ENCODE measurements at places on chromosomes 7 and 10.

DNA sequence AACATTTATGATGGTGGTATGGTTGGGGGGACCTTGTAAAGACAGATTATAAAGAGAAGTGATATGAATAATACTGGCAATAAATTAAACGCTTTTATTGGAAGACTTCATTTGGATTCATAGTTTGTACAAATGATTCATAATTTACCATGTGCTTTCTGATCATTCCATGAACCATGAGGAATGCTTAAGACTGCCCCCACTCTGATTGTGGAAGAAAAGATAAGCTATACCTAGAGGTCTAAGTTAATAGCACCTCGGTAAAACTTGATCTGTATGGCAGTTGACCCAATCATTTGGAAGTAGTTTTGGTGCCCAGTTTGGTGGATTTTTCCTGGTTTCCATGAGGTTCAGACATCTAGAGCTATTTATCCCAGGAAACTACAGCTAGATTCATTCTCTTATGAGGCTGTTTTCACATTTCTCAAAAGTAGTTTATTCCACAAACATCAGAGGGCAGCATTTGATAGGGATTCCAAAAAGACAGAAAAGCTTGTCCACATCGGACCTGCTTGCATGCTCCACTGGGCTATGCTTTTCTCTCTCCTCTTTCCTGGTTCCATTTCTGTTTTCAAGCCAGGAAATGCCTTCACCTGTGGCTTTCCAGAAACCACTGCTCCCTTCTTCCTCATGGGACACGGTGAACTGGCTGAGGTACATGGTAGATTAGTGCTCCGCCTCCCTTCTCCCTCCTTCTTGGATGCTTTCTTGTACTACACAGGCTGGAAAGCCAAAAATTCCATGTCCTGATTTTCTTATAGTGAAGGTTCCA is 29.2 kb downstream of the TFAM start:
- DNase-seq: no peak

DNA sequence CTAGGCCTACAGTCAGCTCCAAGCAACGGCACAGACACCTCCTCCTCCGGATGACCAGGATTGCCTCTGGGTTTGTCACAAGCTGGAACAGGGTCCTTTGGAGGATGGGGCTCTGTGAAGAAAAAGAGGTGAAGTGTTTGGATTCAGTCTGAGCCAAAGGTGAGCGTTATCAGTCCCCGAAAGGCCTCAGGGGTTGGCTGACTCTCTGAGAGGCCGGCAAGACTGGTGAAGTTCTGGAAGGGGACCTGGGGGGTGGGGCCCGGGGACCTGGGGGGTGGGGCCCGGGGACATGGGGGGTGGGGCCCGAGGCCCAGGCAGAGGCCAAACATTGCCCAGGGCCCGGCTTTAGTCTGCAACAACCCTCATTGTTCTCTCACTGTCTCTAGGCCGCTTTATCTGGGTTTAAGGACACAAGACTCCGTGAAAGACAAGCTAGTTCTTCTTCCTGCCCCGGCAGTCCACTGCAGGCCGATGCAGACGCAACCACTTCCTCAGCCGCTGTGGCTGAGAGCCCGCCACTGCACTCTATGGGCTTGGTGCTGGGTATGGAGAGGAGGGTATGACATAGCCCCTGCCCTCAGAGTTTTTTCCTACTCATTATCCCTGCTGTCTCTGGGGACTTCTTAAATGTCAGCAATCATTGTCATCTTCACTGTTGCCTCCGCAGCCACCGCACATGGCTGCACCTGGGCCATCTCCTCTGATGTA is 27.4 kb upstream of the PSAP start:
- DNase-seq: no peak

- DNase-seq: no peak
These were observed 7.4 kb upstream of the UCMA start for GRCh38 chr10:13241613-13242012.

GRCh38 chr7:140214075-140214684 is 37.4 kb upstream of the KDM7A start:
- peak; percentile 43 for DNase-seq

DNA sequence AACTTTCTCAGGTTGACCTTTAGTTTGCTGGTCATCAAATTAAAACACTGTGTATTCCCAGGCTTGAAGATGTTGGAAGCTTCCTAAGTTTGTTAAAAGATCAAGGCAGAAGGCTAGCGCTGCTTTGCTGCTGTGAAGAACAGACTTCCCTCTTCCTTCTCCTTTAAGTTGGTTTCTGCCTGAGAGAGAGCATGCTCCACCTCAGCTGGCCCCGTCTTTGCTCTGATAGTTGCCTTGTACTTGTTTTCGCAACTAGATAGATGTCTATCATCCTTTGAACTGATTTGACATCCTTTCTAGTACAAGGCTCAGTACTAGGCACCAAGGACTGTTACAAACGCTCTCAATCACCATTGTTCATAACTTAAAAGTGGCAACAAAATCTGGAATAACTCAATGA is 177.8 kb upstream of the MKLN1 start:
- DNase-seq: no peak

GRCh38 chr10:1425879-1426278 is 311.4 kb downstream of the ADARB2 start:
- peak; percentile 50 for DNase-seq

- DNase-seq: no peak
These were observed 15.6 kb upstream of the MKRN1 start for GRCh38 chr7:140494867-140495266.

- no peak for DNase-seq
These were observed 40.9 kb downstream of the PRPF18 start for GRCh38 chr10:13627459-13628310.

GRCh38 chr7:80053124-80053523 is 81.5 kb upstream of the GNAI1 start:
- no peak for DNase-seq

- no peak for DNase-seq
These were observed 24.0 kb downstream of the SLC25A13 start for GRCh38 chr7:96297876-96298275.

DNA sequence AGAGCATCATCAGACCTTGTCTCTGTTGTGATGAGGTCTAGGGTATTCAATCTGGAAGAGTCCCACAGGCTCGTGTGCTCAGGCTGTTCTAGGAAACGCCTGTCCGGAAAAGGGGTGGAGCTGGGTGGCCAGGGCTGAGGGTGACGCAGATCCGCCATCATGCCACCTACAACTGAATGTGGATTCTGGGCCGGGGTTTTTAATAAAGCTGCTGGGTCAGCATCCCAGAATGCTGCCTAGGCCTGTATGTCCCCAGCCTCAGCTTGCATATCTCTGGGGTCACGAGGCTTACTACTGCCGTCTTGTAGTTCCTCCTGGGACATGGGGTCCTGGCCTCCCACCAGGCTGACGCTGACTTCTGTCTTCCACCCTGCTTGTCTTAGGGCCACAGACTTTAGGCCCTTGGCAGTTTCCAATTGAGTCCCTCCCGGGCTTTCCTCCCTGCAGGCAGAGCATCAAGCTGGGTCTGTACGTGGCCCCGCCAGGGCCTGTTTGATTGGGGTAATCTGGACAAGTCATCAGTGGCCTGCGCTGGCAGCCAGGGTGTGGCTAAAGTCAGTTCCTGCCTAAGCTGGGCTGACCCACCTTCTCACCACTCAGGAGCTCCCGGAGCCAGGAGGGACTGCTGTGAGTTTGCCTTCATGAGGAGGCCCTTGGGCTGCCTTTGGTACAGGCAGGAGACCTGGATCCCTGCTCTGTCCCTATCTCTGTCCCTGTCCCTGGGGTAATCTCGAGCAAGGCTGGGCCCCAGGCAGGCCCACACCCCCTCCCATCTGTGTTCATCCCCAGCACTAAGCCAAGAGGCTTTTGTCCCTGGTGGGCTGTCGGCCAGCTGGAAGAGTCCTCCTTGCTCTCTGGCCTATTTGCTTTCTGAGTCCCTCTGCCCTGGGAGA is 79.9 kb downstream of the ZMIZ1 start:
- no peak for DNase-seq

- DNase-seq: no peak
These were observed 12.9 kb upstream of the TMEM26 start for GRCh38 chr10:61465901-61466632.

- no peak for DNase-seq
These were observed 76.6 kb downstream of the GRM3 start for GRCh38 chr7:86720306-86720705.

DNA sequence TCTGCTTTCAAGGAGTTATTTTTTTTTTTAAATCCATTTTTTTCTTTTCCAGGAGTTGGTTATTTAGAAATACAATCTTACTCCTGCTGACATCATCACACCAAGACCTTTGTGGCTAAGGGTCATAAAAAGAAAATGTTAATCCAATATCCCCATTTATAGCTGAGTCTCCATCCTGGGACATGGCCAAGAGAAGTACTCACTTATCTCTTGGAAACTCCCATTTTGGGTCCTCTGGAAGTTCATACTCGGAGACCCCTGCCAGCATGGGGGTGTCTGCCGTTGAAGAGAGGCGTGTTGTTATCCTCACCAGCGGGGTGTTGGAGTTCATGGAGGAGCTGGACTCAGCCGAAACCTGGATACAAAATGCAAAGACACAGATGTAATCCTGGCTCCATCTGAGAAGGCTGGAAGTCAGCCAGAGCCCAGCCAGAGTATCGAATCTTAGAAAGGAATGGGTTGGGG is 94.6 kb downstream of the FGFR2 start:
- no peak for DNase-seq

- no peak for DNase-seq
These were observed 259.9 kb downstream of the CACNA2D1 start for GRCh38 chr7:82183634-82184033.

- DNase-seq: no peak
These were observed 84.1 kb downstream of the CCSER2 start for GRCh38 chr10:84412482-84412881.

- no peak for DNase-seq
These were observed 43.4 kb downstream of the SORBS1 start for GRCh38 chr10:95517536-95518454.

- no peak for DNase-seq
These were observed 122.8 kb upstream of the ZNF92 start for GRCh38 chr7:65250697-65251395.

GRCh38 chr10:35184527-35185171 is 58.0 kb downstream of the CREM start:
- no peak for DNase-seq

DNA sequence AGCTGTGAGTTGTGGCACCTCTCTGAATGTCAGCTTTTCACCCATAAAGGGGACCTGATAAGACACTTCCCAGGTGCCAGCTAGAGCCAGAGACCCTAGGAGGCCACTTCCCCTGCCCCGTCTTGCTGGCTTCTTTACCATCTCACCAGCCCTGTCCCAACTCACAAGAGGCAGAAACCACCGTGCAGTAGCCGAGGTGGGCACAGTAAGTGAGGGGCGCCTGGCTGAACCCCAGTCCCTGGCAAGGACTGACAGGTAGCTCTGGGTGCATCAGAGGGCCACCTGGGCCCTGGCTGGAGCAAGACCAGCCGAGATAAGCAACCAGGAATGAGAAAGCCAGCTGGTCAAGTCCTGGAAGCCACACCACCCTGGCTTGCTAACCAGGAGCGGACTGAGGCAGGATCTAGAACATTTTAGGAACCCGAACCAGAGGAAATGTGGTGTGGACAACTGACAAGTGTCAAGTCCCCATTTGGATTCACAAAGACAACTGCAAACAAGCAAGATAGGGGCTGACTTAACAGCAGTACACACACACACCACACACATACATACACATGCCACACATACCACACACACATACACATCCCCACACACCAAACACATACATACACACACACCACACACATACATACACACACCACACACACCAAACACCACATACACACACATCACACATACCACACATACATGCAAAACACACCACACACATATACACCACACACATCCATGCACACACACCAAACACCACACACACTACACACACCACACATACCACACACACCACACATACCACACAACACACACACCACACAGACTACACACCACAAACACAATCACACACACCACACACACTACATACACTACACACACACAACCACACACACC is 20.8 kb downstream of the OGDHL start:
- DNase-seq: no peak

DNA sequence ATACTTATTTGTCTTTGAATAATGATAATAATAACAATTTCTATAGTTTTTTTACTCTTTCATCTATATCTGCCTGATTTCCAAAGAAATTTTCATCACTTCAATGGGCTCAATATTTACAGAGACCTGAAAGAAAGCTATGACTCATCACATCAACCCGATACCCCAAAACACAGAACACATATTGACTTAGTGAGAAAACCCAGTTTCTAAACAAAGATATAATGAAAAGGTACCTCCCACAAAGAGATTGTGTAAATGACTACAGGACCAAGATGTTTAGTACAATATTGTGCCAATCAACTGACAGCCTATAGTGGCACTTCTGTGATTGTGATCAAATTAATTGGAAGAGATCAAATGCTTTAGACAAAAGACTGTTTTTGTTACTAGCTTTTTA is 133.9 kb downstream of the PCDH15 start:
- no peak for DNase-seq

- no peak for DNase-seq
These were observed 181.4 kb downstream of the CUX1 start for GRCh38 chr7:101998906-101999240.

DNA sequence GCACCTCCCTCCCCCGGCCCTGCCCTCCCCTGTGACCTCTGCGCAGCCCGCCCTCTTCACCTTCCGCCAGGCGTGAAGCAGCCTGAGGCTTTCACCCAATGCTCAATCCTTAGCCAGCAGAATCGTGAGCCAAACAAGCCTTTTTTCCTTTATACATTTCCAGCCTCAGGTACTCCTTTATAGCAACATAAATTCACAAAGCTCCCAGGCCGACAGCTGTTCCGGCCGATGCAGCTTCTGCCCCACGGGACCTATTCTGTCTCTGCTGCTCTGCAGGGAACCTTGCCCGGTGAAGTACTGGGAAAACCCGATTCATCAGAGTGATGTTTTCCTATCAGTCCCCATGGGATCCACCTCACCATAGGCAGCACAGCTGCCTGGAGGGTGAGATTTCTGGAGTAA is 87.4 kb downstream of the CHST15 start:
- DNase-seq: no peak

DNA sequence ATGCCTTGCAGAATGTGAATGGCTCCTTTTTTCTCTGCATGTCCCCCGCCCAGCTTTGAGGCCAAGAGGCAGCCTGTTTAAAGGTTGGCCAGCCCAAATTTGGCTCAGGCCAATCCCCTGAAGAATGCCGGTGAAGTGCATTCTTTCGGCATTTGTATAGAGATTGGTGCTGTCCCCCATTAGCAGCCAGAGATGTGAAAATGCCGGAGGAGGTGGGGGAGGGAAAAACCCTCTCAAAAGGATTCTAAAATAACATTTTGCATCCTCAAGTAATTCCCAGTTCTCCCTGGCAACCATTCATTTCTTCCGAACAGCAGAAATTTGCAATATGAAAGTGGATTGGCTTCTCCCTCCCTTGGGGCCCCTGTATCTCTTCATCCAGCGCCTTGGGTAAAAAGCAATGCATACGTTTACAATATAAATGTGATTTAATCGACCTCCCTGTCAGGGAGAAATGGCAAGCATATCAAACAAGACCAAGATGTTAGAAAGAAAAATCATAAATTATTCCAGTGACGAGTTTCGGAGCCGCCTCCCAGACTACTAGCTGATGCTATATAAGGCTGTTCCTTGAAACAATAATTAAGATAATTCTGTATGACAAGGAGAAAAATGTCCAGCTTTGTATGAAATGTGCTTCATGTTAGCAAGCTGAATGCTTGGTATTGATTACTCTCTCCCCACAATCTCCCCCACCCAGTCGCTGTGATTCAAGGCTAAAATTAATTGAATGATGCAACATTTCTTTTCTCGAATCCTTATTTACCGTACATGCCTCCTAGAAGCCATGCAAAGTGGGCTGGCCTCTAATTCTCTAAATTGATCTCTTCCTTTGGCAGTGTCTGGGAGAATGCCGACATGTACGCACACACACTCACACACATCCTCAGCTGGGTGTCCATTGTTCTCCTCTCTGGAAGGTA is 323.7 kb downstream of the RPS24 start:
- no peak for DNase-seq

All from GM12878 (cell line).